T47D (cell line): ENCODE measurements at places on chromosomes 2 and 18.

GRCh38 chr18:24546307-24546706 is 85.9 kb downstream of the HRH4 start:
- no peak for DNase-seq

DNA sequence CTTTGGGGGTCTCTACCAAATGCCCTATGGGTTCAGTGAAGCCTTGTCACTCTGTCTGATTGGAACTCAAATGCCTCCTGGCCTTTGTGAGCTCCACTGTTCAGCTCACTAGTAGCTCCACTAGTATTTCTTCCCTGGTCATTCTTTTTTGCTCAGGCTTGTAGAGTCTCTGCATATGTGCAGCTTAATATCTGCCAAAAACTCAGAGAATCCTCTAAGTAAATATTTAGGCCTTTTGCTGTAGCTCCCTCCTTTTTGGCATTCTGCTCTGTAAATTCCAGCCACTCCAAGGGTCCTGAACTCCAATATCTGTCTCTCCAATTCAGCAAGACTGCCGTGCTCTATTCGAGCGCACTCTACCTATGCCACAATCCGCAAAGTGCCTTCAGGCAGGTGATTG is 146.5 kb downstream of the MAIP1 start:
- DNase-seq = no peak

GRCh38 chr2:45929674-45930395 is 278.4 kb downstream of the PRKCE start:
- DNase-seq = no peak

DNA sequence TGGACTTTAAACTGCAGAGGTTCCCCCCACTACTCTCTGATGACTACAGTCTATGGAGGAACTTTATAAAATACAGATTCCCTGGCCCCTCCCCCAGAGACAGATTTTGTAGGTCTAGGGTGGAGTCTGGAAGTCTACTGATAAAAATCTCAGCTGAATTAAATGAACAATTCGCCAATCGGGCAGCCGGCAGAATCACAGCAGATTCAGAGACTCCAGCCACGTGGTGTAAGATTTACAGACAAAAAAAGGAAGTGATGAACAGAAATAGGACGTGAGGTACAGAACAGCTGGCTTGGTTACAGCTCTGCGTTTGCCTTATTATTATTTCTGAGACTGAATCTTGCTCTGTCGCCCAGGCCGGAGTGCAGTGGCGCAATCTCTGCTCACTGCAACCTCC is 21.4 kb upstream of the MTA3 start:
- no peak for DNase-seq

GRCh38 chr2:216621292-216621691 is 11.9 kb upstream of the IGFBP2 start:
- DNase-seq = no peak

- DNase-seq = peak; percentile 69
Measured at GRCh38 chr2:119190321-119191111, 32.0 kb upstream of the C1QL2 start.

GRCh38 chr2:200609028-200609614 is 23.3 kb downstream of the AOX1 start:
- no peak for DNase-seq

GRCh38 chr18:68402784-68403183 is 312.1 kb downstream of the TMX3 start:
- no peak for DNase-seq

GRCh38 chr2:176140513-176141317 is 10.6 kb upstream of the HOXD4 start:
- DNase-seq = peak; percentile 72

GRCh38 chr2:101357376-101357775 is 29.9 kb downstream of the CREG2 start:
- no peak for DNase-seq
